ENCODE measurements at places on chromosomes 16 and 17.

DNA sequence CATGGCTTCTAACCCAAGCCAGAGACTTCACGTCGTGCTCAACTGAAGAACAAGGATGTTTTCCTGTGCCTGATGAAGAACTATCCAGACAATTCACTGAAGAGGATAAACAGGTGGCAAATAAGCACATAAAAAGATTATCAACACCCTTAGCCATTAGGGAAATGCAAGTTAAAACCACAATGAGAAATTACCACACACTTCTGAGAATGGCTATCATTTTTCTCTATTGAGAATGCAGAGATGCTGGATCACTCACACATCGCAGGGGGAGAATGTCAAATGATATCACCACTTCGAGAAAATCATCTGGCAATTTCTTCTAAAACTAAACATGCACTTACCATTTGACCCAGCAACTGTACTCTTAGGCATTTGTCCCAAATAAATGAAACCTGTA lies 162.8 kb downstream of the IRX3 start:
- DNase-seq: no peak

DNA sequence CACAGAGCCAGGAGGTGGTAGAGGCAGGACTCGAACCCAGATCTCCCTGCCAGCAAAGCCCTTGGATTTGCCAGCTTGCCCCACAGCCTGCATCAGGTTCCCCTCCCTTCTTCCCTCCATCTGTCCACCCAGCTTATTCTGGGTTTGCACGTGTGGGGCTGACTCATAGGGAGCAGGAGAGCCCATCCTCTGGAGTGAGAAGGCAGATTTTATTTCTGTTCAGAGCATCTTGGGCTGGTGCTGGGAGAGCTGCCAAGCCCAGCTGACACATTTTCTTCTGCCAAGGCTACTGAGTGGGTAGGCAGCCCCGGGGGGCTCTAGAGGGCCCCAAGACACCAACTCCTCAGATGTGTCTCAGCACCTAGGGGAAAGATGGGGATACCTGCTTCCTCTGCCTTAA lies 106.3 kb upstream of the CRHR1 start:
- no peak for DNase-seq

- no peak for DNase-seq
These were observed 1.1 kb downstream of the MPP2 start for GRCh38 chr17:43905985-43906852.

GRCh38 chr17:40605306-40605705 lies 40.0 kb upstream of the CCR7 start:
- DNase-seq: peak; percentile 41

- no peak for DNase-seq
These were observed 7.6 kb upstream of the CDK5R1 start for GRCh38 chr17:32479074-32479617.

All from stimulated activated CD8-positive, alpha-beta memory T cell treated with anti-CD3 and anti-CD28 coated beads, Interleukin-4, amount 100 ng/mL, for 1 hour (primary cell).